ENCODE measurements at places on chromosomes 12 and 14.

GRCh38 chr12:50351120-50352043 is 45.0 kb downstream of the FAM186A start:
- DNase-seq: no peak

- DNase-seq: no peak
Observed at GRCh38 chr12:51103977-51104376, 20.6 kb upstream of the CSRNP2 start.

- DNase-seq: no peak
Observed at GRCh38 chr14:102630405-102630804, 38.0 kb downstream of the RCOR1 start.

DNA sequence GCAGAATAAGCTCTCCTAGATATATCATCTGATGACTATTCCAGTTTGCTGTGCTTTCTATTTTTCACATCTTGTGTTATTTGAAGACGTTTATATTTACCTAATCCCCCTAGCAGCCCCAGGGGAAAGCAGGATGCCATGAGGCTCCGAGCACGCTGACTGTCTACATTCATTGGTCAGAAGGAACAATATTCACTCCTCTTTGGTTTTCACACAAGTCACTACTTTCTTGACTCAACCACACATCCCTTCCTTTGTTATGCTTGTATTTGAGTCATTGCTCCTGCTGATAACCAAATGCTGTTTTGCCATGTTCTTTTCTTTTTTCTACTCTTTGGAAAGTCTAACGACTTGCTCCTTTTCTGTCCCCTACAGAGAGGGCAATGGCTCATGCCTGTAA is 86.5 kb upstream of the SLC38A2 start:
- peak; percentile 46 for DNase-seq

DNA sequence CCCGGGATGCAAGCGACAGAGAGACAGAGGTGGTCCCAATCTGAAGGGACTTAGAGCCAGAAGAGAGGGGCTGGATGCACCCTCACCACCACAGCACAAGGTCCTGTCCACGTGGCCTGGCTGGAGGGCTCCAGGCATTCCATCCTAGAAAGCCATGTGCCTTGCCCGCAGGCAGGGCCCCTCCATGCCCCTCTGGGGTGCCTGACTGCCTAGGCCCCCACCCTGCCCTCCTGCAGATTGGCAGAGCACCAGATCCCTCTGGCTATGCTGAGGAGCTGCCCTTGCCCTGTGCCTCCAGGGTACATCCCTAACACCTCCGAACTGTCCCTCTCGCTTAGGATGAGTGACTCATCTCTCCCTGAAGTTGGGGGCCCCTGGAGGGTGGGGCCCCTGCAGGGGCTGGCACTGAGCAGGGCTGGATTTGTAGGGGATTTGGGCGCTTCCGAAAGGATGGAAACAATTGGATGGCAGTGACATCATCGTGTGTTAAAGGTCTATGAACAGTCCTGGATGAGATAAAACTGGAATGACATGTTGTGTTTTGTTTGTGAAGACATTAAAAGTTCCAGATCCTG is 50.9 kb downstream of the CHGA start:
- no peak for DNase-seq

GRCh38 chr14:55930016-55930784 is 188.0 kb upstream of the PELI2 start:
- no peak for DNase-seq

DNA sequence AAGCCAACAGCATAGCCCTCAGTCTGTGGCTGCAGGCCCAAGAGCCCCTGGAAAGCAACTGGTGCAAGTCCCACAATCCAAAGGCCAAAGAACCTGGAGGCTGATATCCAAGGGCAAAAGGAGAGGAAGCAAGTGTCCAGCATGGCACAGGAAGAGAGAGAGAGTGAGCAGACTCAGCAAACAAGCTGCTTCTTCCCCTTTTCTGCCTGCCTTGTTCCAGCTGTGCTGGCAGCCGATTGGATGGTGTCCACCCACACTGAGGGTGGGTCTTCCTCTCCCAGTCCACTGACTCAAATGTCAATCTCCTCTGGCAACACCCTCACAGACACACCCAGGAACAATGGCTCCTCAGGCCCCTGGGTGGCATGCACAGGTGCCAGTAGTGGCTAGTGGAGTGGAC is 33.5 kb downstream of the SMCO2 start:
- no peak for DNase-seq

- no peak for DNase-seq
Observed at GRCh38 chr14:77103951-77104350, 5.9 kb downstream of the CIPC start.

GRCh38 chr12:55132816-55133215 is 6.6 kb downstream of the OR9K2 start:
- no peak for DNase-seq

DNA sequence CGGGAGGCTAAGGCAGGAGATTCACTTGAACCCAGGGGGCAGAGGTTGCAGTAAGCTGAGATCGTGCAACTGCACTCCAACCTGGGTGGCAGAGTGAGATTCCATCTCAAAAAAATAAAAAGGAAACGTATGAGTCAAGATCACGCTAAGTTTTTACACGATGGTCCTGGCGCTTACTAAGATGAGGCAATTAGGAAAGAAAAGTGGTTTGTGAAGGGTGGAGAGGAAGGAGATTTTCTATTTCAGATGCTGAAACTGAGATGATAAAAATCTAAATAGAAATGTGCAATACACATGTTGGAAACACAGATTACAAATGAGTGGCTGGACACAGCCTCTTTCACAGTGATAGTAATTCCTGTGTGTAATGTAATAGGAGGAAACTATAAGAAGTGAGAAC is 63.2 kb downstream of the KDM5A start:
- no peak for DNase-seq

- no peak for DNase-seq
Observed at GRCh38 chr14:95611293-95611880, 74.8 kb upstream of the TCL1B start.

- DNase-seq: no peak
Observed at GRCh38 chr12:62403031-62403430, 63.6 kb upstream of the MON2 start.

- DNase-seq: peak; percentile 56
Observed at GRCh38 chr12:104877103-104877705, 80.9 kb downstream of the SLC41A2 start.

- no peak for DNase-seq
Observed at GRCh38 chr14:55929136-55929535, 189.1 kb upstream of the PELI2 start.

- DNase-seq: no peak
Observed at GRCh38 chr12:67367843-67368242, 98.7 kb downstream of the CAND1 start.

DNA sequence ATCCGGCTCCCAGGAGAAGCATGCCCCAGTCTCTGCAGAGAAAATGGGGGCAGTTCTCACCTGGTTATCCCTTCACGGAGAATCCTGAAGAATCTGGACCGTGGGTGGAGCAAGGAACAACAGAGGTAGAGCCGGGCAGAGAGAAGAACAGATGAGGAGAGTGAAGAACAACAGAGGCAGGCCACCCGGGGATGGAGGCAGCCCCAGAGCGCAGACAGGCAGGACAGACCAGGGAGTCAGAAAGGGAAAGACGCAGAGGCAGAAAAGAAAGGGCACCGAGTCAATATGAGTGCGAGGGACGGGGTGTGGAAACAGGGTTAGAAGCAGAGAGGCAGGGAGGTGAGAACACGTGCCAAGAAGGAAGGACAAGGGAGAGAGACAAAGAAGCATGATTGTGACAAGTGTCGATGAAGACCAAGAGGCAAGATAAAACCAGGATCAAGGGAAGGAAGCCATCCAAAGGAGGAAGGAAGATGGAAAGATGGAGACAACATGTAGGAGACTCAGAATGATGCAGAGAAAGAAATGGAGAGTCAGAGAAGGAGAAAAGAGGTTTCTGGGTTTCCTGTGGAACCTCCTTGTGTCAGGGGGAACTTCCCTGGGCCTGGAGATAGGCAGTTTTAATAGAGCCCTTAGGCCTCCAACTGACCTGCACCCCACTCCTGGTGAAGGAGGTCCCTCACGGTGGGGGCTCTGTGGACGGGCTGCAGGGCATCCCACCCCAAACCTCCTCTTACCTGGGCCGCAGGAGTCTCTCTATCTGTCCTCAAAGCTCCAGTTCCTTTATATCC is at the start of gene MYH6:
Gene MYH6 (minus strand): TSS at position 758 of the 791 bp plus-strand sequence. CDS start 1,050 bp downstream, outside the sequence.
- no peak for DNase-seq

DNA sequence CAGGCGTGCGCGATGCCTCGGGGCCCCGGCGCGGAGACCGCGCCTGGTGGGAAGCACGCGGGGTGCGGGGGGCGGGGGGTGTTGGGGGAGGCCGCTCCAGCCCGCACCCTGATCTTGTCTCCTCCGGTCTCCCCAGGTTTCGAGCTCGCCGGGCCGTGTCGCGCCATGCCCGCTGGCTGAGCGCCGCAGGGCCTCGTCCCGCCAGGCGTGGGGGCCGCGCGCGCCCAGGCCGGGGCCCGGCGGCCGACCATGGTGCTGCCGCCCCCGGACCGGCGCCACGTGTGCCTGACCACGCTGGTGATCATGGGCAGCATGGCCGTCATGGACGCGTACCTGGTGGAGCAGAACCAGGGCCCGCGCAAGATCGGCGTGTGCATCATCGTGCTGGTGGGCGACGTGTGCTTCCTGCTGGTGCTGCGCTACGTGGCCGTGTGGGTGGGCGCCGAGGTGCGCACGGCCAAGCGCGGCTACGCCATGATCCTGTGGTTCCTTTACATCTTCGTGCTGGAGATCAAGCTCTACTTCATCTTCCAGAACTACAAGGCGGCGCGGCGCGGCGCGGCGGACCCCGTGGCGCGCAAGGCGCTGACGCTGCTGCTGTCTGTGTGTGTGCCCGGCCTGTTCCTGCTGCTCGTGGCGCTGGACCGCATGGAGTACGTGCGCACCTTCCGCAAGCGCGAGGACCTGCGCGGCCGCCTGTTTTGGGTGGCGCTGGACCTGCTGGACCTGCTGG is 2.4 kb downstream of the TMEM121 start:
- DNase-seq: peak; percentile 15

GRCh38 chr14:87691042-87691881 is 301.7 kb downstream of the GALC start:
- no peak for DNase-seq

DNA sequence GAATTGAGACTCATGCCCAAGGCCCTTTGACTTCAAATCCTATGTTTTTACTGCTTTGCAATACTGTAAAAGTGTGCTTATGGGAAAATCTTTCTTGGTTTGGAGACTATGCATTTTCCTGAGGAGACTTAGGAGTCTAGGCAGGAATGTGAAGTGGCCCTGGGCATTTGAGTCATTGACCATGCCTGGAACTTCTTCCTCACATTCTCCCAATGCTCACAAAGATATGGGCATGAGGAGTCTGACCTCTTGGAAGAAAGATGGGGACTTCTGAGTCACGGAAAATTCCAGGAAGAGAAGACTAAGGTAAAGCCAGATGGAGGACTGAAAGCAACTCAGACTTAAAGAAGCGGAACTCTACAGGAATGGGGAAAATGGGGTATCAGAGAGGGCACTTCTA is 38.2 kb upstream of the ZNF641 start:
- no peak for DNase-seq

- DNase-seq: no peak
Observed at GRCh38 chr14:75905147-75905904, 76.5 kb downstream of the TGFB3 start.

- no peak for DNase-seq
Observed at GRCh38 chr12:88993651-88994050, 358.6 kb downstream of the DUSP6 start.

DNA sequence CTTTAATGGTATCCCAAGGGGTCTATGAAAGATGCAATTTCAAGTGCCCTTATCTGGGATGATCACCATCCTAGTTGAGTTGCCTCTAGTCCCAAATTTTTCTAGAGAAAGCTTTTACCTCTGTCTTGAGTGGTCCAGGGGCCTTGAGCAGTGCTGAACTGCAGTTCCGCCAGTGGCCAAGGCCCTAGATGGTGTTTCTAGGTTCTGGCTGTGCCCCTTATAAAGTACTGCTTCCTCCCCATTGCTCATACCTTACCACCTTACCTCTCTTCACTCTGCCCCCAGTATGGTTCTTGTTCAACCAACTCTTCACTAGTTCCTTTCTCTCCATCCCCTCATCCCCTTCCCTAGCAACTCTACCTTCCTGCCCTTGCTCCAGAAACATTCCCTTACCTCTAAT is 3.7 kb downstream of the BATF start:
- no peak for DNase-seq

- no peak for DNase-seq
Observed at GRCh38 chr14:47257013-47257412, 418.4 kb downstream of the MDGA2 start.

DNA sequence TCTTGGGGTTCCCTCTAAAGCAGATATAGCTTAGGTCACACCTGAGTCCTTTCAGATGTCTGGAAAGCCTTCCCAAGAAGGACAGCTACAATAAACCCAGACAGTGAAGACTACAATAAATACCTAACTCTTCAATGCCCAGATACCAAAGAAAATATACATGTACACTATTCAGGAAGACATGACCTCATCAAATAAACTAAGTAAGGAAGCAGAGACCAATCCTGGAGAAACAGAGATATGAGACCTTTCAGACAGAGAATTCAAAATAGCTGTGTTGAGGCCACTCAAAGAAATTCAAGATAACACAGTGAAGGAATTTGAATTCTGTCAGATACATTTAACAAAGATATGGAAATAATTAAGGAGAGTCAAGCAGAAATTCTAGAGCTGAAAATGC is 15.3 kb downstream of the MIPOL1 start:
- no peak for DNase-seq

GRCh38 chr12:122282061-122282460 is 15.8 kb upstream of the VPS33A start:
- no peak for DNase-seq

GRCh38 chr12:120469450-120470149 is at the start of gene SRSF9:
TSS of gene SRSF9 (minus strand) at chr12:120469748. CDS start at chr12:120469609, 139 bp downstream.
- DNase-seq: peak; percentile 98

GRCh38 chr14:30725763-30726162 is 103.6 kb downstream of the SCFD1 start:
- DNase-seq: no peak

- DNase-seq: no peak
Observed at GRCh38 chr14:24921903-24922302, 128.0 kb downstream of the STXBP6 start.

GRCh38 chr12:123478762-123479161 is 20.8 kb downstream of the SNRNP35 start:
- no peak for DNase-seq

DNA sequence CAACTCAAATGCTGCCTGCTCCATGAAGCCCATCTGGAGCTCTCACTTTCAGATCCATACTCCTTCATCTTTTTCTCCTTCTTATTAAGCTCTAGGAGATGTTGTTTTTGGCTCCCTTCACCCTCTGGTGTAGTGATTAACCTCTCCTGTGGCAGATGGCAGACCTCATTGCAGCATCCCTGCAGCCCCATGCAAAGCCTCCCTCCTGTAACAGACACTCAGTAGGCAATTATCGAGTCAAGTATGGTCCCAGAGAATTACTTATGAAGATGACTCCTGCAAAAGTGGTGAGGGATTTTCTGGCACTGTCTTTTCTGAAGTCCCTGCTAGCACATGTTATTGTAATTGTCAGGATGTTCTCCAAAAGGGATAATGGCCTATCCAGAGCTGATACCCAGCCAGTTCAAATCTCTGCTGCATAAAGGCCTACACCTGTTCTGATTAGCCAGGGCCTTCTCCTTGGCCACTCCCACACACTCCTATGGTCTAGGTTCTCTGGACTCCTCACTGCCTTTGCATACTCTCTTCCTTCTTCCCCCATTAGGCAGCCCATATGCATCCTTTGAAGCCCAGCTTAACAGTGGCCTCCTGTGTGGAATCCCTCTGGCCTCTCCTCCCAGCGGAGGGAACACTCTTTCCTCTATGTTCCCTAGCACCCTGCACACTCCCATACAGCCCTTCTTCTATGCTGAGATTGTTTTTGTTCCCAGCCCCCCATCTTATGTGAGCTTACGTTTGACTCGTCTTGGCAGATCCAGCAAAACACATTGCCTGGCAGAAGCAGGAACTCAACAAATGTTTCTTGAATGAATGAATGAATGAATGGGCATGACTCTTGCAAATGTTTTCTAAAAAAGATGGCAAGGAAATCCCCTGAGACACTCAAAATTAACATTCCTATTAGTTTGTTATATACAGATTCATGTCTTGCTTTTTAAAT is 43.9 kb upstream of the MDM1 start:
- DNase-seq: no peak
